ENCODE measurements at places on chromosomes 16 and 17. TPM values are rescaled to one million over a fixed set of nuclear protein-coding genes. Genes with fewer than 3 reads are reported as not detected.

The VAT1 gene
- total RNA-seq = 242 TPM

The NGFR gene
- total RNA-seq = 1.1 TPM

The SMPD3 gene
- 0.18 TPM for total RNA-seq

The RGS9 gene
- 7.4 TPM for total RNA-seq

The CDR2L gene
- 72.0 TPM for total RNA-seq

The ABCA6 gene
- not detected for total RNA-seq

The ALDH3A2 gene
- 148 TPM for total RNA-seq

The FN3KRP gene
- total RNA-seq = 69.8 TPM

The SP2 gene
- total RNA-seq = 18.1 TPM

The BRICD5 gene
- 1.5 TPM for total RNA-seq

The HS3ST6 gene
- 1.1 TPM for total RNA-seq

The ABCA10 gene
- 0.10 TPM for total RNA-seq

The RNF157 gene
- total RNA-seq = 8.3 TPM

The PRDM7 gene
- total RNA-seq = 0.02 TPM

The ANTKMT gene
- total RNA-seq = 28.7 TPM

The ADGRG3 gene
- total RNA-seq = 0.64 TPM

The G6PC1 gene
- total RNA-seq = not detected

The NOXO1 gene
- 0.08 TPM for total RNA-seq

The C16orf86 gene
- total RNA-seq = 0.13 TPM

The CRYBA1 gene
- total RNA-seq = not detected

The ENPP7 gene
- not detected for total RNA-seq

The UTP4 gene
- 81.4 TPM for total RNA-seq

The TMIGD1 gene
- total RNA-seq = not detected

The CD79B gene
- total RNA-seq = not detected

The UNC13D gene
- total RNA-seq = 5.8 TPM

The FBXL19 gene
- 20.0 TPM for total RNA-seq

The DBNDD1 gene
- total RNA-seq = 60.4 TPM

The AATF gene
- total RNA-seq = 102 TPM

The GCGR gene
- 0.46 TPM for total RNA-seq
